ENCODE measurements at places on chromosomes 7 and 10. TPM values are rescaled to one million over a fixed set of nuclear protein-coding genes. Genes with fewer than 3 reads are reported as not detected.

The CSGALNACT2 gene
- total RNA-seq: 15.4 TPM

The SHTN1 gene
- total RNA-seq: 7.7 TPM

GRCh38 chr10:84822931-84823630 lies 494.7 kb downstream of the CCSER2 start:
- peak; percentile 84 for DNase-seq

DNA sequence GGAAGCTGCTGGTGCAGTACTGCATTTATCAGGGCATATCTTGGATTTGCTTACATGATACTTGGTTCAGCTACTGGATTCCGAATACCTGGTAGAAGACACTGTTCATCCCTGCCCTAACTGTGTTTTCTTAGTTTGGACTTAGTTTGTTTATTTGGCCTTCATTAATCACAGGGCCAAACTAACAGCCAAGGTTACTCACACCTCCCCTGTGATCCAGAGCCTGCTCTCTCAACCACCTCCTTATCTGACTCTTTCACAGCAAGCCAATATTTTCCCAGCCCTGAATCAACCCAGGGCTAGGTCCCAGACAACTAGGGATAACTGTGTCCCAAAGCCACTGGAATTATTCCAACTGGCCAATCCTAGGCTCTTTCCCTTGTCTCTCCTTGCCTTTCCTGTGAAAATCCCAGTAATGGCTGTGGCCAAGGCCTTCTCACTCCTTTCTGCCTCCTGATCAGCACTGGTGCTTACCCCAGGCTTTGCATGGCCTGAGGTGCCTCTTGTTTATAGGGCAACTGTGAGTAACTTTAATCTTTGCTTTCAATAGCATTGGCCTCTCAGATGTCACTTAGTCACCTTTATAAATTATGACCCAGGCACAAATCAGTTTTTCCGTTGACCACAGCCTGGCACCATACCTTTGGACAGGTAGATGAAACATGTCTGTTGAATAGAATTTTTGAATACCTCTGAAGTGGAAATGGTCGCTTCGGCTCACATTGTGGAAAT lies 9.3 kb upstream of the JCAD start:
- DNase-seq: peak; percentile 47

GRCh38 chr7:83936056-83936708 lies 258.4 kb downstream of the SEMA3A start:
- peak; percentile 58 for DNase-seq

The SLF2 gene
- total RNA-seq: 42.4 TPM

GRCh38 chr10:89463846-89464537 lies 49.6 kb downstream of the IFIT5 start:
- no peak for DNase-seq

DNA sequence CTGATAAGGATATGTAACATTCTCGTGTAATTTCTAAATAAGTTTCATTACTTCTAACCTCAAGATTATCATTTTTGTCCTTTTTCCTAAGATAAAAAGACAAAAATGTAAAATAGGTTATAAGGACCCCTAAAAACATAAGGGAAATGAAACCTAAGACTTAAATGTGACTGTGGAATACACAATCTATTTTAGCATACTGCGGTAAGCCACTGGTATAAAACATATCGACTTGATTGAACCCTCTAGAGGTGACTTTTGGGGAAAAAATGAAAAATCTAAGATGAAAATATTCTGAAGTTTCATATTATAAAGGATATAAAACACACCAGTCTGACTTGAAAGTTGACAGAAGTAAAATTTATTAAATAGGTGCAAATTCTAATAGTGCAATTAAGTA lies 1.9 kb downstream of the NAMPT start:
- DNase-seq: no peak

- no peak for DNase-seq
Measured at GRCh38 chr10:101595591-101596433, 7.7 kb downstream of the DPCD start.

GRCh38 chr10:77793831-77794230 lies 132.7 kb downstream of the DLG5 start:
- no peak for DNase-seq

GRCh38 chr7:154186811-154187210 lies 134.6 kb downstream of the DPP6 start:
- no peak for DNase-seq

The IRF5 gene
- total RNA-seq: 17.4 TPM

The SPDYE11 gene
- total RNA-seq: not detected

GRCh38 chr7:40763319-40764287 lies 628.8 kb downstream of the SUGCT start:
- DNase-seq: no peak

GRCh38 chr10:21196822-21197395 lies 299.8 kb upstream of the NEBL start:
- no peak for DNase-seq

DNA sequence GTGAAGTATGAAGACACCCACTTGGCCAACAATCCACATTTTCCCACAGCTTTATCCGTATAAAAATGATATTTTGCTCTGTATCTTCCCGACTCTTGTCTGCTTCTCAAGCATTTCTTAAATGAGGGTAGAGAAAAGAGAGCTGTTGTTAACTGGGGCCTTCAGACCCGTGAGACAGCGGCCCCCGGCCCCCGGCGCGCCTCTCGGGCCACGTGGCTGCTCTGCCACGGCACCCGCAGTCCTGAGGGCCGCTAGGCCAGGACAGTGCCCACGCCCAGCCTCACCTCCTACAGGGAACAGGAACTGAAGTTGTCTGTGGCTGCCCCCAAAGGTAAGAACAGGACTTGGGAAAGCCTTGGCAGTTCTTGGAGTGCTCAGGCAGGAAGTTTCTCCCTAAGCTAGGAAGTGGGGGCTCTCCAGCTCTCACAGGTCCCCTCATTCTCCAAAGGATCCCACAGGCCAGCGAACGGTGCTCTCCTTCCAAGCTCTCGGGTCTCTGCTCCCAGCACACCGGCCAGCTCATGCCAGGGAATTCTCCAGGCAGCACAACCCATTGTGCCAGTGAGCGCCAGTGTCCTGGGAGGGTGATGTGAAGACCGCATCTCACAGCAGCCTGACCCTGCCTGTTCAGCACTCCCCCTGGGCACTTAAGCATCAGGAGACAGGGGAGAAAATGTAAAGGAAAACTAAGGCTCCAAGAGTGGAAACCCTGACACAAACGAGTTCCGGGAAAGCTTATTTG lies 230.3 kb upstream of the PFKP start:
- DNase-seq: no peak

GRCh38 chr10:69483963-69484362 lies 32.7 kb downstream of the TSPAN15 start:
- DNase-seq: no peak

The HOXA10 gene
- 26.4 TPM for total RNA-seq

The PPP1R9A gene
- 9.7 TPM for total RNA-seq

GRCh38 chr10:62709200-62709599 lies 95.3 kb upstream of the ADO start:
- DNase-seq: no peak

GRCh38 chr10:103842605-103843004 lies 12.8 kb downstream of the SH3PXD2A start:
- DNase-seq: no peak

GRCh38 chr10:57898231-57898630 lies 369.5 kb downstream of the IPMK start:
- DNase-seq: no peak

The DLG5 gene
- 60.3 TPM for total RNA-seq

The NT5C2 gene
- total RNA-seq: 135 TPM

GRCh38 chr7:15128716-15129115 lies 226.2 kb upstream of the DGKB start:
- DNase-seq: no peak

DNA sequence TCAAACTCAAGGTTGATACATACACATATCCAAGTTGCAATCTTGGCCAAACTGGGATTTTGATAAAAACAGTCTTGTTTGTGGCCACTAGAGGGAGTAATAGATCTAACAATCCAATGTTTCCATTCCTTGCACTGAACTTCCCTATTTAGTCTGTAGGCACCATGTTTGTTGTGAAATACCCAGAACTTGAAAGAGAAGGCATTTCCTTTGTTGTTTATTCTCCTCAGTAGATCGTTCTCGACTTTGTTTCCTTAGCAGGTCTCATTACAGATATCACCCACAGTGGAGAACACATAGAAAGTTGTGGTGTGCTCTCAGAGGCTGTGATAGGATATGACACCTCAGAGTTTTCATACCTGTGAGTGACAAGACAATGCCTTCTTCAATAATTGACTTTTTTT lies 70.3 kb upstream of the MXI1 start:
- peak; percentile 65 for DNase-seq

The NEUROG3 gene
- not detected for total RNA-seq

GRCh38 chr7:36048141-36048901 lies 104.7 kb upstream of the EEPD1 start:
- DNase-seq: no peak

DNA sequence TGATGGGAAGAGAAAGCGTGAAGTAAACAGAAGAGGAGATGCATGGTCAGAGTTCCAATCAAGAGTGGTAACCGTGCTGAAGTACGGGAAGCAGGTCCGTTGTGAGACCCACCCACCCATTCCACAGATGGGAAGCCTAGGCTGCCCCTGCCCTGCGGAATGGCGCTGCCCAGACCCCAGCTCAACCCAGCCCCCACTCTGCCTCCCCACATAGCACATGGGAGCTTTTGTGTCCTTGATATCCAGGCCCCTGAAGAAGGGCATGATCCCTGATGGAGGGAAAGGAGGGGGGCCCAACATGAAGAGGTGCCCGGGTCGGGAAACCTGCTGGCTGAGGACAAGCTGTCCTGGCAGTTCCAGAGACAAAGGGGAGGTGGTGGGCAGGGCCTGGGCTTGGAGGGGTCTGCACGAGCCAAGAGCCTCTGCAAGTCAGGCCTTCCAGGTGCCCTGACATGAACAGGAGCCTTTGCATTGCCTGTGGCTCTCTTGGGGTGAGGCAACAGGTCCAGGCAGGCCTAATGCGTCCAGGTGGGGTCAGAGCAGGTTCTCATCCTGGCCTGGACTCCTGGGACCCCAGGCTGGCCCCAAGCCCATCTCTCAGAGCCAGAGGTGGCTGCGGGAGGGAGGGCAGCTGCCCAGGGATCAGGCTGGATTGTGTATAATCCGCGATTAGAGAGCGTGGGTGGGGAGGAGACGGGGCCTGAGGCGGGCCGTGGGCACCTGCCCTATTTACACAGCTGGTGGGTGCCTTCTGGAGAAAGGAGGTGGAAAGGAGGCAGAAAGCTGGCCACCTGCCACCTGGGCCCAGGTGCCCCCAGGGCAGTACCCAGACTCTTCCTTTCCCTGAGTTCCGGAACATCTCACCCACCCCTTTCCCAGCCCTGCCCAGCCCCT lies 23.5 kb downstream of the YKT6 start:
- DNase-seq: no peak

The CLDN12 gene
- total RNA-seq: 35.8 TPM

- DNase-seq: peak; percentile 18
Measured at GRCh38 chr7:102223184-102223583, 63.5 kb upstream of the SH2B2 start.

The TAX1BP1 gene
- total RNA-seq: 174 TPM

The LDB3 gene
- 0.31 TPM for total RNA-seq

DNA sequence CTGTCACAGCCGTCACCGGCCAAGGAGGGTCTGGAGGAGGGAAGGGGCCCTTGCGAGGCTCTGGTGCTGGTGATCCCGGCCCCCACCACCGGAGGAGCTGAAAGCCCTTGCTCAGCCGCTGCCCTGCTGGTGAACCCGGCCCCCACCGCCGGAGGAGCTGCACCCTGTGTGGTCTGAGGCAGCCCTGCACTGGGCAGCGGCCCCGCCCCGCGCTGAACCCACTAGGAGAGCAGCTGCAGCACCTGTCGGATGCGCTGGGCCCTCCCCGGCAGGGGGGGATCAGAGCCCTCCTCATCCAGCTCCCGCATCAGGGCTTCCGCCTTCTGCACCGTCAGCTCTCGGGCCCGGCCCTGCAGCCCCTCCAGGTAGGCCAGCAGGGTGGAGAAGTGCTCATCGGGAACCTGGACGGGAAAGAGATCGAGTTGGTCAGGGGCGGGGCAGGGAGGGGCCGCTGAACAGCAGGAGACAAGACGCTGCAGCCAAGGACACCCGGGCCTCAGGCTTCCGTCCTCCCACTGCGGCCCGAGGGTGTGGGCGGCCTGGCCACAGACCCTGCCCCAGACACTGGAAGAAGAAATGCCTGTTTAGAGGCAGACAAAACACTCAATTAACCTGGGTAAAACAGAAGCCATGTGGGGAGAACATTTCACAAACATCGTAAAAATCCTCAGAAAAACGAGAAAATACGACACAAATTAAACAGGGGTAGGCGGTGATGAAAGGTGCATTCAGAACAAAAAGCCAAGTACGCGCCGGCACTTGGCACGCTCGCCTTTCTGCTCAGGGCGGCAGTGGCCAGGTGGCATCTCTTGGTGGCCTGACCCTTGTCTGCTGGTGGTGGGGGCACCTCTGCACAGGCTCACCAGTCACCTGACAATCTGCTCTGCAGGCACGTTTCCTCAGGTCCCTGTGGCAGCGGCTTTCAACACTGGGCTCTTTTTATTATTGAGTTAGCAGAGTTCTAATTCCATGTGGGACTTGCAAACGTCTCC lies 14.7 kb downstream of the CYP2W1 start:
- no peak for DNase-seq

- DNase-seq: no peak
Measured at GRCh38 chr10:50592961-50593418, 30.8 kb downstream of the SGMS1 start.

DNA sequence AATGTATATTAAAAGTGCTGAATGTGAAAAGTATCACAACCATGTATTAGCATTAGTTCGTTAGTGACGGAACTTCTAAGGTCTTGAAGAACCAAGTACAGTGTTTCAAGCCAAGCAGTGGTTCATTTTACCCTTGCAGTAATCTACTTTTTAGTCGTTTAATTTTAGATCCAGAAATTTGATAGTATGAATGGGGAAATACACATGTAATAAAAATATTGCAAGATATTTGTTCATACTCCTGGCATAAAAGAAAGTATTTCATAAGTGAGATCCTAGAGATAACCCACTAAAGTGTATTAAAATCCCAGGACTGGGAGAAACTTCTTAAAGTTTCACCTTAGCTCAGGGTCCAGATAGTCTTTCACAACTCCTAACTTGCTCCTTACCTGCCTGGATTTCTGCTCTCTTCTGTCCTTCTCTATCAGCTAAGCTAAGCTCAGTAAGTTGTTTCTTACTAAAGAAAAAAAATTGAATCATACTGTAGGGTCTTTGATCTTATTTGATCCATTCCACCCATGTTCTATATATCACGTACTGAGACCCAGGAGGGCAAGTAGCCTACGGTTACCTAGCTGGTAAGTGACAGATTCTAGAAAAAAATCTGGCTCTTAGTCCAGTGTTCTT lies 1.5 kb downstream of the BCAP29 start:
- DNase-seq: no peak

The CLDN15 gene
- total RNA-seq: 4.0 TPM

DNA sequence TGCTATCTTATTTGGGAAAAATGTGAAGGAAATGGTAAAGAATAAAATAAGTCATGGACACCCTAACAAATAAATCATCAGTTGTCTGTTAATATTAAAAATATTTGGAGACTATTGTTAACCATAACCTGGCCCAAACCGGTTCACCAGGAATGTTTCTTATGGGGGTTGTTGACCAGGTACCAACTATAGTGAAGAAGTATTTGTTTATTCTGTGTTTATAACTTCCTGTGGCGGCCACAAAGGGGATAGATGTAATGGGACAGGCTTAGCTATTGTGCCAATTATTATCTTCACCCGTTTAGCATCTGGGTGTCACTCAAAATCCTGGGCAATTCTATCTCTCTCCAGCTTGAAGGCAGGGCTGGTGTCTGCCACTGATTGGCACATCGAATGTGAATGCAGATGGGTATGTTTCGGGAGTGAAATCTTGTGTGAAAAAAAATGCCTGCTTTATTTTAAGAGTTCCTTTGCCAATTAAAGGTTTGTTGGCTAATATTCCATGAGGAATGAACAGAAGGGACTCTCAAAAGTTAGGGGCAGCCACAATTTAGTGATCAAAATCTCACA lies 500.9 kb downstream of the ARL4A start:
- DNase-seq: no peak

The VWA2 gene
- total RNA-seq: not detected

All from A172 (cell line).